SJSA1 (cell line): ENCODE measurements at places on chromosomes 13 and 19.

DNA sequence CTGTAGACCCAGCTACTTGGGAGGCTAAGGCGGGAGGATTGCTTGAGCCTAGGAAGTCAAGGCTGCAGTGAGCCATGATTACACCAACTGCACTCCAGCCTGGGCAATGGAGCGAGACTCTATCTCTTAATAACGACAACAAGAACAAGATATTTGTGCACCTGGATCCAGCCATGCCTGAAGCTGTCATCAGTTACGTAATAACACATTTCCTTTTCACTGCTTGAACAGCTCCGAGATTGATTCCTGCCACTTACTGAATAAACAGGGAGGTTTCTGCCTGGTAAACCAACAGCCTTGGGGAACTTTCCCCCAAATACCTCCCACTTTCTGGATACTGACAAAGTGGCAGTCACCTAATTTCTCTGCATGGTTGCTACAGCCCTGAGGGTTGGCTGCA lies 5.4 kb downstream of the KANK2 start:
- H3K4me1 ChIP-seq, result peaks cover 67% of the 10 kb centered on the region
- H3K27me3 ChIP-seq, result no peaks in the 10 kb centered on the region
- no peak overlapping the region for H3K27ac ChIP-seq
- DNase-seq, result no peak
- peaks cover 98% of the 10 kb centered on the region for H3K36me3 ChIP-seq

- H3K4me1 ChIP-seq, result no peaks in the 10 kb centered on the region
- H3K27ac ChIP-seq, result no peak overlapping the region
- no peak overlapping the region for H3K4me3 ChIP-seq
Observed at GRCh38 chr19:20067943-20068342, 9.9 kb upstream of the ZNF90 start.

DNA sequence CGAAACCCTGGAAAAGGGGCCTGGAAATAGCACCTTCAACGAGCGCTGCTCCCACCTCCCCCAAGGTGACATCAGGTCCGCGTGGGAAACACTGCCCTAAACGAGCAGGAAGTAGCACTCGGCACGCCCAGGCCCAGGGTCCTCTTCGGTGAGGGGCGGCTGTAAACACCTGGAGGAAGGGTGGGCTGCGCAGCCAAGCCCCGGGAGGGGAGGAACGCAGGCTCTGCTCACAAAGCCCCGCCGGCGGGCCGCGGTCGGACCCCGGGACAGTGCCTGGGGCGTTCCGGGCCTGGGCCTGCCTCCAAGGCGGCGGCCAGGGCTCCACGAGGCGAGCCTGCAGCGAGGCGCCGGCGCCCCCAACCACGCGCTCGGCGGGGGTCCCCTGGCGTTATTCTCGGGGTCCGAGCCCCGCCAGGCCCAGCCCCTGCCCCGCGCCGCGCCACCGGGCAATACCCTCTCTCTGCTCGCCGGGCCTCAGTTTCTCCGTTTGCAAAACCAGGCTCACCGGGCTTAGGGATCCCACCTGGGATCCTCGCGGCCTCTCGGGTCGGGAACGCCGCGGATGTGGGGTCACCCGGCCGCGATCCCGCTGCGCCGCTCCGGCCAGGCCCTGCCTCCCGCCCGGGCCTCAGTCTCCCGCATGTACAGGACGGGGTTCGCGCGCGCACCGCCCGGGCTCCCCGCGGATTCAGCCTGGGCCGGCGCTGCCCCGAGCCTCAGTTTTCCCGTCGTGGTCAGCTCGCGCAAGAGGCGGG lies 630 bp downstream of the RNF126 start:
- H3K4me3 ChIP-seq, result peak overlapping the region; percentile 100
- DNase-seq, result peak; percentile 47
- H3K27ac ChIP-seq, result peak overlapping the region; percentile 81
- peaks cover 31% of the 10 kb centered on the region for H3K4me1 ChIP-seq

DNA sequence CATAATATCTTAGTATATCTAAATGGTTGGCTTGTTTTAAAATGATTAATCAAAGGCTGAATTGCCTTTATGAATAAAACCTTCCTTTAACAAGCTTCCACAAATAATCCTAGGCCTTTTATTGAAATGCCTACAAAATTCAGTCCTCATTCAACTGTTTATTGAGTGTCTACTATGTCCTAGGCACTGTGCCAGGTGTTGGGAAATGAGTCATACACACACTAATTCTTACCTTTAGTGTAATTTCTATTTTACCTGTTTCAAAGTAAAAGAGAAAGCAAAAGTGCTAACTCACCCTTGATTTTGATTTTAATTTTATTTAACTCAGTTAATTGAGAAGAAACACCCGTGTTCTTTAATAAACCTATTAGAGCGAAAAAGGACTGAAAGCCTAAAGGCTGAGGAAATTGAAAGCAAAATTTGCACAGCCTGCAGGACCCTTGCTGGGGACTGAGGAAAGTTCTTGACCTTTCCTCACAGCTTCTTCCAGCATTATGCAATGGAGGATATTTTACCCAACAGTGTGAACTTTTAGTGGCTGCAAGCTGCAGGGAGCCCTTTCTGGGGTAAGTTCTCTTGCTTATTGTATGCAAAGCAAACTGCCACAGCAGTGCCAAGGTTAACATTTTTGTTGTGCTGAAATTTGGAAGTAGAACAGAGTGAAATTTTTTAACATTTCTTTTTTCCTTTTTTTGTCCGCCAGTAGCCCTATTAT lies 83.1 kb downstream of the B3GLCT start:
- no peaks in the 10 kb centered on the region for H3K27me3 ChIP-seq
- H3K27ac ChIP-seq, result no peak overlapping the region
- DNase-seq, result no peak
- no peaks in the 10 kb centered on the region for H3K4me1 ChIP-seq

DNA sequence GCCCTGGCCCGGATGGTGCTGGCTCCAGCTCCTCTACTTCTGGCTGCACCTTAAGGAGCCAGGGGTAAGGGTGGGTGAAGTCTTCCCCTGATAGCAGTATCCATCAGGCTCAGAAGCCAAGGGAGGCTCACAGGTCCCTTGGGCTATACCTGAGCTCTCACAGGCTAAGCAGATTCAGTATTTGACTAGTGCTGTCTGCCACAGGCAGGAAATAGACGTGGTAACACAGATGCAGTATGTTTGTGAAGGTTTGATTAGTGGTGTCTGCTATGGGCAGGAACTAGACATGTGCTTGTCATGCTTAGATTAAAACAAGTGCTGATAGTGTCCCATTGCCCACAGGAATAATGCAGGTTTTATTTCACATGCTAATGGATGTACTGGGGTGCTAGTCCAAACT lies 4.0 kb downstream of the SYT5 start:
- no peak overlapping the region for H3K27ac ChIP-seq
- no peak overlapping the region for H3K4me3 ChIP-seq
- H3K27me3 ChIP-seq, result peaks cover 31% of the 10 kb centered on the region

DNA sequence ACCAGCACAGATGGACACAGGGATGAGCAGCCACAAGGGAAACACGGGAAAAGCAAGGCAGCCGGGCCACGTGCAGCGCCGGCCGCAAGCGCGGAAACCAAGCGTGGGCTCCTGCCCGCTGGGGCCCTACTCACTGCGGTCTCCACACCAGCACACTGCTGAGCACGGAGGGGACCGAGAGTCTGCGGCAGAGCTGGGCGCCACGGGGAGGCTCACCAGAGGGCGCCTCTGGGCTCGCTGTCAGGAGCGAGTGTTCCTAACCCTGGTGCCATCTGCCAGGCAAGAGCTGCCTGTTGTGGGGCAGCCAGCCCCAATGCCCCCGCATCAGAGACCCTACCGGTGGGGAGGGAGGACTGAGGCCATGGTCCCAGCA lies 26.5 kb downstream of the MPND start:
- no peak for DNase-seq
- H3K4me3 ChIP-seq, result no peak overlapping the region
- H3K4me1 ChIP-seq, result peaks cover 19% of the 10 kb centered on the region
- peaks cover 66% of the 10 kb centered on the region for H3K36me3 ChIP-seq

DNA sequence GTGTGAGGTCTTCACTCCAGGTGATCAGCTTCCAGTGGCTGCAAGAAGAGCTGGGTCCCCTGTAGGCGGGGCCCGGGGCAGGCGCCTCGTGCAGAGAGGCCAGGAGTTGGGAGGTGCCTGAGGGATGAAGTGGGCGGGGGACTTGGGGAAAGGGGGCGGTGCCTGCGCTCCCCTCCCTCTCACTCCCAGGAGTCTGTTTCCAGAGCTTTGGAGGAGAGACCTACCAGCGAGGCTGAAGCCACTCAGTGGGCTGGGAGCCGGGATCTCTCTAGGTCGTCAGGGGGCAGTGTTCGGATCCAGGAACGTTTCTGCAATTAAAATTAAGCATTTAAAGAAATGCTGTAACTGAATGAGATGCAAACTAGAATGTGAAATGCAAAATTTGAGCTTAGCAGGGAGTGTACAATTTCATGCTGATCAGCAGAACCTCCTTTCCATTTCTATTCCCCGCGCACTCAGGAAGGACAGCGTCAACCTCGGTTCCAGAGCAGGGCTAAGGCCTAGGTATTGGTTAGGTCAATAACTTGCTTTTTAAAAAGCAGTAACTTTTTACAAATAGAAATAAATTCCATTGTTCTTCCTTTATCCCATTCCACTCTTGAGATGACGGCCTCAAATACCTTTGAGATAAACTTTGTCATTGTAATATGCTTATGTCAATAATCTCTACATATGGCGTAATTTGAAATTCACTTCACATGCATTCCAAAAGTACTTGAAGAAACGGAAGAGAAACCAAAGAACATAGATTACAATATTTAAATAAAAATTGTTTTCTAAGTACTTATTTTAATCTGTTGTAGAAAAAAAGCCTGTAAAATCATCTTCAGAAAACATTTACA lies 11.6 kb downstream of the ZNF160 start:
- no peak overlapping the region for H3K27ac ChIP-seq
- peaks cover 47% of the 10 kb centered on the region for H3K36me3 ChIP-seq
- H3K4me3 ChIP-seq, result no peak overlapping the region
- H3K4me1 ChIP-seq, result no peaks in the 10 kb centered on the region

DNA sequence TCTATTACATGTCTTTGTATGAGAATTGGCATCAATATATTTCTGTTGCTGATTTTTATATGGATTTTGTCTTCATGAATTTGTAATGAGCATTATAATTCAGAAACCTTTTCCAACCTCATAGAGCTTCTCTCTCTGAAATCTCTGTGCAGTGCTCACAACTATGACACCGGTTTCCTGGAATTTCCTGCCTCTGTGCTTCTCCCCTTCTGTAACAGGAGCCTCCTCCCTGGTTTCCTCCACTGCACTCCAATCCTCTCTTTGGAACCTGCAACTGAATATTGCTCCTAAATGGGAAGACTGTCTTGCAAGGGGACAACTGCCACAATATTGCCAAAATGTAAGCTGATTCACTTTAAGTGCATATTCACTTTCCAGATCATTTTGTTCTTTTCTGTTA lies 1147.9 kb downstream of the UQCRFS1 start:
- H3K4me1 ChIP-seq, result no peaks in the 10 kb centered on the region
- no peak overlapping the region for H3K27ac ChIP-seq
- no peaks in the 10 kb centered on the region for H3K36me3 ChIP-seq
- no peaks in the 10 kb centered on the region for H3K27me3 ChIP-seq
- no peak overlapping the region for H3K4me3 ChIP-seq
- DNase-seq, result no peak

- no peak overlapping the region for H3K27ac ChIP-seq
- H3K27me3 ChIP-seq, result no peaks in the 10 kb centered on the region
- H3K4me3 ChIP-seq, result no peak overlapping the region
- no peaks in the 10 kb centered on the region for H3K4me1 ChIP-seq
- peaks cover 21% of the 10 kb centered on the region for H3K36me3 ChIP-seq
Observed at GRCh38 chr19:49887665-49888509, 8.8 kb downstream of the IL4I1 start.

DNA sequence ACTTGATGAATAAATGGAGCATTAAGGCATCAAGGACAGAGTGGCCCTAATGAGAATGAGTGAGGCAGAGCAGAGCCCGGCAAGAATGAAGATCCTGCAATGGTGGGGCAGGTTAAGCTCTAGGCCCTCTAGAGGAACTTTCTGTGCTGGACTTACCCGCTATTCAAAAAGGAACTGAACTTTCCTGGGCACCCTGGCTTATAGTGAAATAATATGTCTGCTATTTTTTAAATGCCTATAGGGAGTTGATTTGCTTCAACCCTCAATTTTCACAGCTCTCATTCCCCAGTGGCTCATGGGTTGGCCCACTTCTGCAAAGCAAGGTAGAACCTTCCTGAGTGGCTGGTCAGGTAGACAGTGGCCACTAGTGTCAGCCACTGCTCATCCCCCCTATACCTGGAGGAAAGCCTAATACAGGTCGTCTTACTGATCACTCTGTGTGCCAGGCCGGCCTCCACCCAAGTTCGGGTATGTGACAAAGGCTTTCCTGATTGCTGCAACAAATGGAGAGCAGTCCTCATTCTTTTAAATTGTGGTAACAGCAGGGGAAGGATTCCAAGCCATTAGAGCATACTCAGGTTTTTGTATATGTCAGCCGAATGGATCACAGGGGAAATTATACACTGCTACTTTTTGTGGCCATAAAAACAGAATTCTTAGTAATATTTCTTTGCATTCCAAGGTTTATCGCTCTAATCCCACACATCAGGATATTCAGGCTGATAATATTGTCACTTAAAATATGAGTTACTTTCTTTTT lies 103.0 kb downstream of the KL start:
- no peak overlapping the region for H3K4me3 ChIP-seq
- no peak overlapping the region; the same call in 1 of the 2 replicates for H3K27ac ChIP-seq
- peaks cover 64% of the 10 kb centered on the region for H3K36me3 ChIP-seq
- no peak for DNase-seq
- peaks cover 32% of the 10 kb centered on the region for H3K4me1 ChIP-seq

GRCh38 chr19:16104722-16105121 lies 7.0 kb upstream of the RAB8A start:
- DNase-seq, result no peak
- H3K4me1 ChIP-seq, result peaks cover 9% of the 10 kb centered on the region; the same call in 1 of the 2 replicates
- peaks cover 47% of the 10 kb centered on the region for H3K36me3 ChIP-seq
- H3K27ac ChIP-seq, result no peak overlapping the region
- H3K27me3 ChIP-seq, result no peaks in the 10 kb centered on the region
- no peak overlapping the region for H3K4me3 ChIP-seq

- H3K4me3 ChIP-seq, result no peak overlapping the region
- H3K27me3 ChIP-seq, result no peaks in the 10 kb centered on the region
- peaks cover 6% of the 10 kb centered on the region for H3K36me3 ChIP-seq
- no peak overlapping the region for H3K27ac ChIP-seq
Observed at GRCh38 chr13:113848020-113848419, 15.9 kb downstream of the GAS6 start.

DNA sequence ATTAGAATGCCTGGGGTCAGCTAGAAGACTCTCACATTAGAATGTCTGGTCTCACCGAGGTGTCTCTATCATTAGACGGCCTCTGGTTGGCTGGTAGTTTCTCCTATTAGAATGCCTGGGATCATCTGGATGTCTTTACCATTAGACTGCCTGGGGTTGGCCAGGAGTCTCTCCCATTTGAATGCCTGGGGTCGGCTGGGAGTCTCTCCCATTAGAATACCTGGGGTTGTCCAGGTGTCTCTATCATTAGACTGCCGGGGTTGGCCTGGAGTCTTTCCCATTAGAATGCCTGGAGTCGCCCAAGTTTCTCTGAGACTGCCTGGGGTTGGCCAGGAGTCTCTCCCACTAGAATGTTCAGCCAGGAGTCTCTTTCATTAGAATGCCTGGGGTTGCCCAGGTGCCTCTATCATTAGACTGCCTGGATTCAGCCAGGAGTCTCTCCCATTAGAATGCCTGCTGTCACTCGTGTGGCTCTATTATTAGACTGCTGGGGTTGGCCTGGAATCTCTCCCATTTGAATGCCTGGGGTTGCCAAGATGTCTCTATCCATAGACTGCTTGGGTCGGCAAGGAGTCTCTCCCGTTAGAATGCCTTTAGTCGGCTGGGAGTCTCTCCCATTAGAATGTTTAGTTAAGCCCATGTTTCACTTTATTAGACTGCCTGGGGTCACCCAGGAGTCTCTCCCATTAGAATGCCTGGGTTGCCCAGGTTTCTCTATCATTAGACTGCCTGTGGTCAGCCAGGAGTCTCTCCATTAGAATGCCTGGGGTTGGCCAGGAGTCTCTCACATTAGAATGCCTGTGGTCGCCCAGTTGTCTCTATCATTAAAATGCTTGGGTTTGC lies 1467.8 kb downstream of the UQCRFS1 start:
- peak overlapping the region; percentile 31; the same call in 1 of the 2 replicates for H3K27ac ChIP-seq
- no peak overlapping the region for H3K4me3 ChIP-seq
- DNase-seq, result peak; percentile 54
- no peaks in the 10 kb centered on the region for H3K27me3 ChIP-seq
